ENCODE measurements at places on chromosomes 1 and 21.
A peak's percentile ranks its signal among the peaks of the same experiment; 100 is the strongest.

- no peak for DNase-seq
These were observed 49.6 kb downstream of the EDN2 start for GRCh38 chr1:41434748-41435449.

DNA sequence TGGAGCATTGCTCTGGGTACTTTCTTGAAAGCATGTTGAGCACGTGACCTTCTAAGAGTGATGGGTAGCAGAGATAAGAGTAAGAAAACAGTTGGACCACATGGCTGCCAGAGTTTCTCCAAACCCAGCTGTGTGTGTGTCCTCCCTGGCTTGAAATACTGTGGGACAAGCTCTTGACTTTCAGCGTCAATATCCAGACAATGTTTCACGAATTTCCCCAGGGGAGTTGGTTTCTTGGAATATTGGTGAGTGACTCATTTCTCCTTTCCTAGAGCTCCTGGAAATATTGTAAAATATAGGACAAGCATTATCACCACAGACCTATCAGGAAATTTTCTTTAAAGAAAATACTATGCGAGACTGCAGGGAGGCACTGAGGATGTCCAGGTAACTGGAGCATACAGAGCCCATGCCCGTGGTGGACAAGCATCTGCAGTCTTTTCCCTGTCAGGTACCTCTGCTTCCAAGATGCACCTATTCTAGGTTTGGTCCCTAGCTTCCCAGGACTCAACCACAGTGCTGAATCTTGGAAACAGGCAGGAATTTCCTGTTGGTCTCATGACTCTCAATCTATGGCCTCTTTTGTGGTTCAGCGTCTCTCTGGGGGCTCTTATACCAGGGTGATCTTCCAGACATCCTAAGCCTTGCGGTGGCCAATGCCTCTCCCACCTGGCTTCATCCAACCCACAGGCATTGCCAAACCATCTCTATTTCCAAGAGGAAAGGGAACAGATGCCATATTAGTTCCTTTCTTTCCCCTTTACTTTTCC, 67.4 kb downstream of the KCNJ6 start:
- DNase-seq = peak; percentile 83

DNA sequence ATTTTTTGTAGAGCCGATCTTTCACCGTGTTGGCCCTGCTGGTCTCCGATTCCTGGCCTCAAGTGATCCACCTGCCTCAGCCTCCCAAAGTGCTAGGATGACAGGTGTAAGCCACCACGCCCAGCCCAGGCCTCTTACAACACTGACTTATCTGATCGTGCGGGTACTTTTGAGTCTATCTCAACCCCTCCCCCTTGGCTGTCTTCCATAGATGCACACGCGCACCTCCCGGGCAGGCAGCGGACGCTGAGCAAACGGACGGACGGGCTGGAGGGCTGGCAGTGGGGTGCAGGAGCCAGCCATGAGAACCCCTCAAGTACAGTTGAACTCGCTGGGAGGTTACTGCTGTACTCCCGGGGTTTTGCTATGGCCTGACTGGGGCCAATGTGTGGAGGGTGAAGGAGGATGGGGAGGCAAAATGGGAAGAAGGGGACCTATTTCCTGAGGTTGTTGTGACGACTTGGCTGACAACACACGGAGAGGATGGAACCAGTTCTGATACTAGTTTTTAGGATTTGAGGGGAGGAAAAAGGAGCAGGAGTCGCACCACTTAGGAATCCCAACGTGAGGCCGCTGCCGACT, 959 bp downstream of the CD58 start:
- DNase-seq = no peak

DNA sequence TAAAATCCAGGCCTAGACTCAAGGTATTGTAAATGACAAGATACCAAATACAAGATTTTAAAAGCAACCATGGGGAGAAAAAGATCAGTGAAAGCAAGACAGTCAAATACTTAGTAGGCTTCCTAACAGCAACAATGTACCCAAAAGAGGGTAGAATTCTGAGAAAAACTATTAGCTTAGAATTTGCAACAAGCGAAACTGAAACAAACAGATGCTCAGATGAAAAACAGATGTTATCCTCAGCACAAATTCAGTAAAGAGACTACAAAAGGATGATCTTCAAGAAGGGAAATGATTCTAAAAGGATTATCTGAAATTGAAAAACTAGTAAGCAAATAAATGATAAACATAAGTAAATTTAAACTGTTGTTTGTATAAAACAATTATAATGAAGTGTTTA, 40.0 kb downstream of the PDC start:
- DNase-seq = peak; percentile 6

- peak; percentile 33 for DNase-seq
These were observed 1.4 kb downstream of the S100A6 start for GRCh38 chr1:153534226-153534924.

DNA sequence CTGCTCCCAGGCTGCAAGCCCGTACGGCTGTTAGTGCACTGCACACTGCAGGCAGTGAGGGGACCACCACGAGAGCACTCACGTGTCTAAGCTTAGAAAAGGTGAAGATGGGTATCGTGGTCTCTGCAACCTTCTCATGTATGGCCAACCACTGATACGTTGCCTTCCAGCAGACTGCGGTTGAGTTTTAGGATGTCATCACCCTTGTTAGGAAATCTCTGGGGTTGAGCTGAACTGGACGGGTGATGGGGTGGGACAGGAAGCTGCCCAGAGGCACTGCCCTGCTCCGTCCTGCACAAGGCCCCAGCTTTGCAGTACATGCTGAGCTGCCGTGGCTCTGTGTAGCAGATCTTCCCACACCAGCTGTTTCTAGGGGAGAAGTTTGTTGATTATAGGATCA, 43.3 kb downstream of the FAAP20 start:
- DNase-seq = no peak

GRCh38 chr1:205604059-205604458, 27.8 kb downstream of the ELK4 start:
- DNase-seq = no peak

- no peak for DNase-seq
These were observed 55.2 kb downstream of the COLGALT2 start for GRCh38 chr1:183982172-183982963.

DNA sequence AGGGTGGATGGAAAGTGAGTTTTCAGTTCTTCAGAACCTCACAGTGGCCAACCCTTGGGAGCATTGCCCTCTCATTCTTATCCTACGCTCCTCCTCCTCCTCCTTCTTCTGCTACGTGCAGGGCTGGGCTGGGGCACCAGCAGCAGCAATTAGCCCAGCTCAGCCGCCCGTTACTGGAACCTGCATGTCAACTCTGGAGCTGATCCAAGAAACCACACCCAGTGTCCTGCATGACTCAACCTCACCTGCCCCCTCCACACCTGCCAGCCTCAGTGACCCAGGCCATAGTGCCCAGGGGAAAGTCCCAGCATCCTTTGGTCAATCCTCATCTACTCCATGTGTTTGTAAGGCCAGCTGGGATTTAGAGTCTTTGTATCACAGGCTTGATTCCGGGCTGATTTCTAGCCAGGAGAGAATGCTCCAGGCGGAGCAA, 12.6 kb downstream of the ELF3 start:
- no peak for DNase-seq

DNA sequence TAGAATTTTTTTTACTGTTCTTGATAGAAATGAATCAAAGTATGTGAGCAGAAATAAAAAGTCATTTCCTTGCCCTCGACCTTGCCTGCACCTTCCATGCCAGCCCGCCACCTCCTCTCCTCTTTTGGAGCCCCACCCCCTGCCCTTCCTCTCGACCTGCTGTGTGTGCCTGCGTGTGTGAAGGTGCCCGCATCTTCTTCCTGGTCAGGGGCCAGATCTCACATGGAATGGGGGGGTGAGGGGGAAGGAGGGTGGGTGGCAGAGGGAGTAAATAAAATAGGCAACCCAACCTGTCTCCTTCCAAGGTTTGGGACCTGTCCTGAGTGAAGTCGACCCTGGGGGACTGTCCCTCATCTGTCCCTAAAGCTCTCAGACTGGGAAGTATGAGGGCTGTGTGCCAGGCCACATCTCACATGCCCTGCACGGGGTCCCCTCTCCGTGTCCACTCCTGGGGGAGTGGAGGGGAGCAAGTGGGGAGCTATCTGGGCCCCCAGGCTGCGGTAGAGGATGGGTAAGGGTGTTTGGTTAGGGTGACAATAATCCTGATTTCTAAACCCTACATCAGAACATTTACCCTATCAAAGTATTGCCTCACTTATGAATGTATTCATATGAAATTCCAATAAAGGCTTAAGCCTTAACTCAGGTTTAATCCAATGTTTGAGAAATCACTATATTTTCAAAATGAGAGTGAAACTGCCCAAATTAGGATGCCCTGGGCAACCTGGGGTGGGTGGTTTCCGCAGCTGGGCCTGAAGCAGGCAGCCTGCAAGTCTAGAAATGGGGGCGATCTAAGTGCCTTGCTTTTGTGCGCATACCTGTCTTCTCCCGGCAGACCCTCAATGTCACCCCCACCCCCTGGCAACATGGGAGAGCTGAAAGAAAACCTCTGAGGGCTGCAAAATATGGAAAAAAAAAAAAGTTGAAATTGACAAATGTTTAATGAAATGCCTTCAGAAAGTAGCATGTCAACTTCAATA, 15.4 kb downstream of the AMPD2 start:
- DNase-seq = no peak

DNA sequence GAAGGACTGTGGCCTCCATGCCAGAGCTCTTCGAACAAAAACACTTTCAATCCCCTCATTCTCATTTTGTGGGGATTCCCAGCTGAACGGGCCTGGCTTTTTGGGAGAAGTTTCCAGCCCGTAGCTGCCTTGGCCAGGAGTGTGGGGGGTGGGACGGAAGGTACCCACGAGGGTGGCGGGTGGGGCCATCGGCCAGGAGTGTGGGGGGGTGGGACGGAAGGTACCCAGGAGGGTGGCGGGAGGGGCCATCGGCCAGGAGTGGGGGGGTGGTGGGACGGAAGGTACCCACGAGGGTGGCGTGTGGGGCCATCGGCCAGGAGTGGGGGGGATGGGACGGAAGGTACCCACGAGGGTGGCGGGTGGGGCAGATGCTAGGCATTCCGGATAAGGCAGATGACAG, 71.7 kb upstream of the ZBTB18 start:
- no peak for DNase-seq

GRCh38 chr1:6423321-6423999, 1.1 kb upstream of the ESPN start:
- DNase-seq = peak; percentile 11

All from fibroblast of skin of abdomen (primary cell).